NCI-H774 (cell line): ENCODE measurements at places on chromosomes 13 and 19.

GRCh38 chr13:83214452-83214851 lies 667.8 kb downstream of the SLITRK1 start:
- DNase-seq = no peak

GRCh38 chr19:49968279-49968922 lies 7.4 kb upstream of the SIGLEC11 start:
- DNase-seq = no peak

DNA sequence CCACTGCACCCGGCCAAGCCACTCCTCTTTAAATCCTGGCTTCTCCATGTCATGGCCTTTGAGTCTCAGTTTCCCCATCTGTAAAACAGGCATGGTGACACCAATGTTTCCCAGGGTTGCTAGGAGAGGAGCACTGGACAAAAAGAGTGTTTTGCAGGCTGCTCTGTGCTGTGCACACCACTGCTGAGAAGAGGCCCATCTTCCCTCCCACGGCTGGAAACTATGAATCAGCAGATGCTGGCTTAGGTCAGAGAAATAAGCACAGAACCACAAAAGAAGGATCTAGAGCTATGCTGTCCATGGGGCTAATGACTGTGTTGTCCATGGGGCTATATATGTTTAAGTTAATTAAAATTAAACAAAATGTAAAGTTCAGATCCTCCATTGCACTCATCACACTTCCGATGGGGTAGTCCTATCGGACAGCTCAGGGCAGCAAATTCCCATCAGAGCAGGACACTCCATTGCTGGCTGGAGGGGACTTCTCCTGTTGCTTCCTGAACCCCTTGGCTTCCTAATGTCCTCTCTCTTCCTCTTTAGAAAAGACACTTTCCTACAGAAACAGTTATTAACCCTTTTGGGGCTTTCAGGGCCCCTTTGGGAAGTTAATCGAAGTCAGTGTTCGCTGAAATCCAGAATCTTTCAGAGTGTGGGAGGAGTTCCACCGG lies 37.1 kb downstream of the TSHZ3 start:
- no peak for DNase-seq

- DNase-seq = no peak
Measured at GRCh38 chr13:21723807-21724505, 53.1 kb downstream of the FGF9 start.

DNA sequence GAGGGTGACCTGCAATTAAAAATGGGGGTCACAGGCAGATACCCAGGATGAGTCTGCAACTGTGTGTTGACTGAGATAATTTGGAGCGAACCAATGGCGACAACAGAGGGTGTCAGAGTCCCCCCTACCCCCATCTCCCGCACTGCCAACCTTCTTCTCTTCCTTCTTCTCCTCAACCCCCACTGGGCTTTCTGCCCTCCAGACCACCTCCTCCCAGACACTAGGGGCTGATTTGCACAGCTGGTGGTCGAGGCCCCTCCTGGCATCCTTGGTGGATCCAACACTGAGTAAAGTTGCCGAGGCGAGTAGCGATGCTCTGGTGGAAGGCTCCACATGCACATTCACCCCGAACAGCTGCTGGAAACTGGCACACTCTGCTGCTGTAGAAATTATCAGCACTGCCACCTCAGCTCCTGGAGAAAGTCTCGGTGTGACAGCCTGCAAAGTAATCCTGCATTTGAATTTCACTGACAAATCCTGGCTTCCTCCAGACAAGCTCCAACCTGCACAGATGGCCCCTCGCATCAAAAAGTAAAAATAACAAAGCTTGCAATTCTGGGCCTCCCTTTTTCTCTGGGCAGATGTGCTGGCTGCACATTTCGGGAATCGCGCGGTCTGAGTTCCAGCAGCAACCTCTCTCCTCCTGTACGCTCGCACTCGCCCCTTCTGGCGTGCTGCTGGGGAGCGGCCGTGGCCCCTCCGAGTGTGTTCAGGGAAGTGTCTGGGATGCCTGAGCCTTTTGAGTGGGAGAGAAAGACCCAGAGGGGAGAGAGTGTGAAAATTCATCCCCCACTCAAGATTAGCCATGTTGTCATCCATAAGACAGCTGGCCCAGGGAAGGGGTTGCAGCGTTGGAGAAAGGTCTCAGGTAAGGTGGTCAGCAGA lies 28.5 kb downstream of the CCNE1 start:
- DNase-seq = no peak

DNA sequence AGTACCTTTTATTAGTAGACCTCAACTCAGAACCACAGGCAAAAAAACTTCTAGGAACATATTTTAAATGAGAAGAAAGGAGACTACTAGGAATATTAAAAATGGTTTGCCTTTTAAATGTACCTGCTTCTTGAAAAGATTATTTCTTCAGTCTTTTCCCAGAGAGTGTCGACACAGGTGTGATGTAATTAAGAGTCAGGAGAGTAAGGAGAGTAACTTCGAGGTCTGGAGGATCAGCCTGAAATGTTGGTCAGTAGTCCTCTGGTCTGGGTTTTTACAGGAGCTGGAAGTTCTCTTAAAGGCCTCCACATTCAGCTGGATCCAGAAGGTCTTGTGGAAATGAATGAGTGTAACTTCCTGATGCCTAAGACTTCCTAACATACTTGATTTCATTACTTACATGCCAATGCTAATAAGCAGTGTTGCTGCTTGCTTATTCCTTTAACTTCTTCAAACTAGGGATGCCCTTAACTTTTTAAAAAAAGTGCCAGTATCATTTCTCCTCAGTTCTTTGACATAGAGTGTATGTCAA lies at the start of gene KCTD4:
Gene KCTD4, minus strand, starts transcription at position 345 of the 532 bp plus-strand sequence. CDS start 6,478 bp downstream, outside the sequence.
- no peak for DNase-seq

GRCh38 chr19:39200803-39201115 lies 3.3 kb downstream of the SYCN start:
- no peak for DNase-seq

GRCh38 chr13:32910530-32910929 lies 105.7 kb upstream of the KL start:
- no peak for DNase-seq

- no peak for DNase-seq
Measured at GRCh38 chr19:17762505-17763229, 11.4 kb downstream of the FCHO1 start.

GRCh38 chr13:75541287-75541686 lies 3.6 kb upstream of the COMMD6 start:
- DNase-seq = no peak

DNA sequence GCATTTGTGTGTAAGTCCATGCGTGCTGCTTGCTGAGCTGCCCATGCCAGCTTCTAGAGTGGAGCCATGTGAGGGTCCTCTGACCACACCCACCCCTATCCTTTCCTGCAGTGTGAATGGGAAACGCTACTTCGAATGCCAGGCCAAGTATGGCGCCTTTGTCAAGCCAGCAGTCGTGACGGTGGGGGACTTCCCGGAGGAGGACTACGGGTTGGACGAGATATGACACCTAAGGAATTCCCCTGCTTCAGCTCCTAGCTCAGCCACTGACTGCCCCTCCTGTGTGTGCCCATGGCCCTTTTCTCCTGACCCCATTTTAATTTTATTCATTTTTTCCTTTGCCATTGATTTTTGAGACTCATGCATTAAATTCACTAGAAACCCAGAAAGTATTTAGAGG lies 10.3 kb downstream of the TBCB start:
- DNase-seq = no peak

GRCh38 chr19:34259367-34260095 lies 5.2 kb downstream of the GARRE1 start:
- DNase-seq = no peak

GRCh38 chr19:43596842-43597461 lies 557 bp downstream of the ZNF576 start:
- DNase-seq = no peak

DNA sequence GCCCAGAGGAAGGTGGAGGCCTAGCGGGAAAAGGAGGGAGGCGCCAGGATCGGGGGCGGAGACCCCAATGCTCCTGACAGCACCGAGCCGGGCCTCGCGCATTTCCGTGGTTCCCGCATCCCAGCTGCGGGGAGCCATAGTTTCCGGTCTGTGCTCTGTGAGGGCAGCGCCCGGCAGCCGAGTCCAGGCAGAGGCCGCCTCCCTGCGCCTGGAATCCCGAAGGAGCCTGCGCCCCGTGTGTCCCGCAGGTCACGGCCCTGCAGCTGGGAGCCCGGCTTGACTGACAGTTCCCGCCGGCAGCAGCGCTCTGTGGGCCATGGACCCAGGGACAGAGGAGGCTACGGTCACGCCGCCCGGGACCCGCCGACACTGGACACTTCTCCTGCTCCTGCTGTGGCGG lies 74.6 kb upstream of the C13orf46 start:
- DNase-seq = no peak

DNA sequence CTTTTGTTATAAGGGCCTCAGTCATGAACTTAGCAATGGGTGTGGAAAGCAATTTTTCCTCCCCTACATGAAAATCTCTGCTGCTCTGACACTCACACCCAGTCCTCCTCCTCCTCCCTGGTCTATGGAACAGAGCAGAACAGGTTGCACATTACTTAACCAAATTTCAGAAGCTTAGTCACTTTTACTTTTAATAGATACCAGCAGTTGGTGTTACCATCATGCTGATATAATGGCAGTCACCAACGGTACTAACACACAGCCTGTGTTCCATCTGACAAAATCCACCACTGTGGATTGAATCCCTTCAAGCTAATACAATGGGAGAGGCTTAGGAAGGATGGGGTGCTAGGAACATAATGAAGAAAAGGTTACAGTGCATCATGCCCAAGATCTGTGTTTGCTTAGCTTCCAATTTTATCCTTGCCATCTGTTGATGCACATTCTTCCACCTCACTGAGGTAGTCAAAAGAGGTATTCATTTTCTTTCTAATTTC lies 9.8 kb downstream of the TPT1 start:
- DNase-seq = no peak

- DNase-seq = no peak
Measured at GRCh38 chr13:42702716-42703115, 78.7 kb upstream of the FAM216B start.

DNA sequence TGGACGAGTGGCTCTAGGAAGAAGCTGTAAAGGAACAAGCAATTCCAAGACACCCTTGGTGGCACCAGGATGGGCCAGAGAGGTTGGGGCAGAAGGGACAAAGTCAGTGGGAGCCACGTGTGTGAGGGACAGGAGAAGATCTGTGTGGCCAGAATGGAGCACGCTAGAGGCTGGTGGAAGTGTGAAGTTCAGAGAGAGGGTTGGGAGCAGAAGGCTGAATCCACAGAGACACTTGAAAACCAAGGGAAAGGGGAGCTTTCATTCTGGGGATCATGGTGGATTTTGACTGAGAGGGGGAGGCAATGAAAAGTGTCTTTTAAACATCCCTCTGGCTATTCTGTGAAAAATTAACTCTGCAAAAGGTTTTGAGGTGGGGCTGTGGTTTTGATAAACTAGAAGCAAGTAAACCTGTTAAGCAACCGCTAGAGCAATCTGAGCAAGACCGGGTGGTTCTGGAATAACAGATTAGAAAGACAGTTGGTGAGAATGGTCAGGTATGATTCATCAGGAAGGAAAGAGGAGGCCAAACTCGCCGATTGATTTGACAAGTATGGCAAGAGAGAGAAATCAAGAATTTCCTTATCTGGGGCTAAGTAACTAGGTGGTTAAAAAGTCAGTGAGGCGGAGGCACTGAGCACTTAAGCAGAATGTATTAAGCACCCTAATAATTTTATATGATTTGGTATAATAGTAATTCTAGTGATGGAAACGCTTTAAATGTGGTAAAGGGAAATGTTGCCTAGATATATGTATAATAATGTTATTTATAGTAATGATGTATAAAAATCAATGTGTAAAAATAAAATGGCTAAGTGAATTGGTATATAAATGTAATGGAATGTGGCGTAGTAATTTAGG lies 140.0 kb downstream of the MYO16 start:
- DNase-seq = no peak

DNA sequence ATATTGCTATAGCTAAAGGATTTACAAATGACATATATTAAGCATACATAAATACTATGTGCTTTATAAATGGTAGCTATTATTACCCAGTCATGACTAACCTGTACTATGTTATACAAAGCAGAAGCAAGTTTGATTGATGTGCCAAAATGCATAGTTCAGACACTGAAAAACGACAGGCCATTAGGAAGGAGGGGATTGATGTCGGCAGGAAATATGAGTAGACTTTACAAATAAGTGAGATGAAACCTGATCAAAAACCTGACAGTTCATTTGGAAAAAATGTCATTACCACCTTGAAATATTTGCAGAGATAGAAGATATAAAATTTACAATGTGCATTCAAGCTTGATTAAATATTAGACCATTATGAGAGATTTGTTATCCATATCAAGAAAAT lies 38.8 kb upstream of the TPP2 start:
- DNase-seq = no peak

- DNase-seq = no peak
Measured at GRCh38 chr19:3670796-3671679, 29.2 kb downstream of the PIP5K1C start.

- DNase-seq = no peak
Measured at GRCh38 chr13:28349907-28350654, 144.8 kb downstream of the FLT1 start.

DNA sequence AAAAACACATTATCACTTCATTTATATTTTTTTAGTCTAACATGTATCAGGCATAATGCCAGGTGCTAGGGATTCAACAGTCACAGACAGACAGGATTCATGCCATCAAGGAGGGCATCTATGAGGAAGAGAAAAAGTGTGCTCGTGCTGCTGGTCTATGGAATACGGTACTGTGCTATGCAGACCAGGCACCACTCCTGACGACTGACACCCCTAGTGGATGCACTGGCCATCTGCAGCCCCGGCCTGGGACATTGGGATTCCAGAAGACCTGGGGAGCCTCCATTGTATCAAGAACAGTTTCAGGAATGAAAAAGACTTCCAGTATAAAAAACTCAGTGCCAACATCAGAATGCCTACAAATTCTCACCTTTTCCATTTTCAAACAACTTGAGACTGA lies 94.0 kb downstream of the KLF12 start:
- DNase-seq = no peak

DNA sequence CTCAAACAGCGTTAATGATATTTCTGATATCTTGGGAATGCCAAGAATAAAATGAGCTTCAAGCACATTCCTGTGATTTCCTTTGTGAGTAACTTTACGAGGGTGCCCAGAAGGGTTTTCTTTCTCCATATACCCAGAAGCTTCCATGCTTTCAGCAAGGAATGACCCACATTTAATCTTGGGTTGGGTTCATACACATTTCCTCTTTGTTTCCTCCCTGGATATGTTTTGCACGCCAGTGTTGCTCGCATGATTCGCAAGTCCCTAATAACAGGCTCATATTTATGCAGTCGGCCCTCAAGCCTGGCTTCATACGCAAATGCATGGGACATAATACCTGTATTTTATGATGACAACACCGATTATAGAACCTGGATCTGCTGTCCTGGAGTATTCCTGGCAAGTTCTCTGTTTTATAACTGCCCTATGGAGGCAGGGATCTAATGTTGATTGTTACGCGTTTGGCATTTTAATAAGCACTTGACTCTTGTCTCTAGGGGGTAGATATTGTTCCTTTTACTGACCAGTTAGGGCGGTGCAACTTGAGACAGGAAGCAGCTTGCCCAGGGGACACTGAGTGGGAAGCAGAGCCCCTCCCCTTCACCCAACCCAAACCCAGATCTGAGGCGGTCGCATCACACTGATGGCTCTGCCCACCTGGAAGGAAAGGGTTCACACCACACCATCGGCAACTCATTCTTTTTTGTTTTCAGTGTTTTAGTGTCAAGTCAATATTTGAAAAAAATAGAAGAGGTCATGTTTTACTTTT lies 220.4 kb upstream of the SOX1 start:
- peak; percentile 60 for DNase-seq
